Keratinocyte (primary cell): ENCODE measurements at places on chromosomes 12 and 14.
A peak's percentile ranks its signal among the peaks of the same experiment; 100 is the strongest.

DNA sequence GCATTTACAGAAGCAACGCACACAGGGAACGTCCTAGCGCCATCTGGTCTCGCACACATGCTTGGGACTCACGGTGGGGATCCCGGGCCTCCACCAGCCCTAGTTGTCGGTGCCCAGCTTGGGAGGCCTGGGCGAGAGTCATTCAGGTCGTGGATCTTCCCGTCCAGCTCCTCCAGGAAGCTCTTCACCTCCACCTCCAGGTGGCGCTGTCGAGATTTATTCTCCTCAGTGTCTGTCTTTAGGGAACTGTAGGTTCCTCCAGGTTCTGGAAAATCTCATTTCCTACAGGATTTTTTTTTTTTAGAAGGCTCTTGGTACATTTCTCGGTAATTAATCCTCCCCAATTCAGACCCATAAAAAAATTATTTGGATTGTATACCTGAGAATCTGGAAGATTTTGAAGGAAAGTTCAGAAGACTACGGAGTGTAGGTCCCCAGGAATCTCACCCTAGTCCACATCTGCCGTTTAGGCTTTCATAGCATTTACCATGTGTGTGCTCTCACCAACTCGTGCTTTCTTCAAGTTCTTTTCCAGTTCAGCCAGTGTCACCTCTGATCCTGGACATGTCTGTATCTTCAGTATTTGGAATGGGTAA is 910.0 kb downstream of the TMEM121 start:
- DNase-seq = no peak

DNA sequence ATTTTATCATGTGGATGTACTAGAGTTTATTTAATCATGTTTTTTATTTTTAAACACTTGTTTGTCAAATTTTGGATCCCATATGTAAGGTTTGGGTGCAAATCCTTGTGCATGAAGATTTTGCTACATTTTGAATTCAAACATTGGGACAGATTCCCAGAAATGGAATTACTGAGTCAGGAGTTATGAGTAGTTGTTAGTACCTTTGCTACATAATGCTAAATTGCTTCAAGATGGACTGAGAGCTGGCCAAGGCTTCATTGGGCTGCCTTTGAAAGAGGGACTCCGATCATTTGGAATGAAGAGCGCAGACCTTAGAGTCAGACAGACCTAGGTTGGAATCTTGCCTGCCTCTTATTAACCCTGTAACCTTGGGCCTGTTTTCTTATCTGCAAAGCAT is 154.9 kb upstream of the PWP1 start:
- DNase-seq = no peak

DNA sequence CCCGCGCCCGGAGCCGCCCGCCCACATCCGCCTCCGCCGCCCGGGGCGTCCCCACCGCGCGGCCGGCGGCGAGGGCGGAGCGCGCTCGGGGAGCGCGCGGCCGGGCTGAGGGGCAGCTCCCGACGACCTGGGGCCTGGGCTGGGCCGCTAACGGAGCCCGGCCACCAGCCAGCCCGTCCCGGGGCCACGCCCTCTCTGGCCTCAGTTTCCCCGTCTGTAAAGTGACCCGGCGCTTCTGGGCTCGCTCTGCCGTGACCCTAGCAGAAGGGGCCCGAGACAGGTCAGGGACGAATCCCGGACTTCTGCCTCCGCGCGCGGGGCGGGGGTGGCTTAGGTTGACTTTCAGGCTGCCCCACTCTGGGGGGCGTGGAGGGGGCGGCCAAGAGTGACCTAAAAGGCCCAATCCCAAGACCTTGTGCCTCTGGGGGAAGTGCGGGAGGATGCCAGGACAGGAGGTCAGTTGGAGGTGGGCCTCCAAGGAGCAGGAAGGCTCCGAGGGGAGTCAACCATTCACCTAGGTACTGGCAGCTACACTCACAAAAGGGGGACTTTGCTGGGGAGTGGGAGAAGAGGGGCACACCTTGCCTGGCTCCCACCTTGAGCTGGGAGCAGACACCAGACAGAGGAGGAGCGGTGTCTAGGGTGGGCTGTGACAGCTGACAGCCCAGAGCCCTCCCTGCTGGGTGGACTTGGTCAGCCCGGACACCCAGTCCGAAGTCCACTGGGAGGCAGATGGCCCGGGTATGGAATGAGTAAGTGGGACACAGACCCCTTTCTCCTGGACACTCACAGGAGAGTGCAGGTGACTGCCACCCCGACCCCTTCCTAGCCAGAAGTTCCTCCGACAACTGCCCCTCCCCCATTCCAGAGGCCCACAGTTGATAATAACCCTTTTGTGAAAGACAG is 486 bp upstream of the AKT1 start:
- DNase-seq = no peak

DNA sequence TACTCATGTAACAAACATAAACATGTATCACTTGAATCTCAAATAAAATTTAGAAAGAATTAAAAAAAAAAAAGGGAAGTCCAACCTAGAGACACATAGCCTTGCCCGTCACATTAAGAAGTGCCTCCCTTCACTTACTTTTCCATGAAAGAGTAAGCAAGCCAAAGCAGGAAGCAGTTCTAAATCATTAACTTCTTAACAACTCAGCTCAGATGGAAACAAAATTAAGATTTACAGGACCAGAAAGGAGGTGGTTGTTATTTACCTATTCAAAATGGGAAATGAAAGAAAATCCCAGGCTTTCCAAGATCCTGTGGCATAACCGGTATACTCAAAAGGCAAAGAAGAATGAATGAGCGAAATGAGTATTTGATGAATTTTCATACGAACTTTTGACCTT is 258.6 kb upstream of the DCN start:
- no peak for DNase-seq

DNA sequence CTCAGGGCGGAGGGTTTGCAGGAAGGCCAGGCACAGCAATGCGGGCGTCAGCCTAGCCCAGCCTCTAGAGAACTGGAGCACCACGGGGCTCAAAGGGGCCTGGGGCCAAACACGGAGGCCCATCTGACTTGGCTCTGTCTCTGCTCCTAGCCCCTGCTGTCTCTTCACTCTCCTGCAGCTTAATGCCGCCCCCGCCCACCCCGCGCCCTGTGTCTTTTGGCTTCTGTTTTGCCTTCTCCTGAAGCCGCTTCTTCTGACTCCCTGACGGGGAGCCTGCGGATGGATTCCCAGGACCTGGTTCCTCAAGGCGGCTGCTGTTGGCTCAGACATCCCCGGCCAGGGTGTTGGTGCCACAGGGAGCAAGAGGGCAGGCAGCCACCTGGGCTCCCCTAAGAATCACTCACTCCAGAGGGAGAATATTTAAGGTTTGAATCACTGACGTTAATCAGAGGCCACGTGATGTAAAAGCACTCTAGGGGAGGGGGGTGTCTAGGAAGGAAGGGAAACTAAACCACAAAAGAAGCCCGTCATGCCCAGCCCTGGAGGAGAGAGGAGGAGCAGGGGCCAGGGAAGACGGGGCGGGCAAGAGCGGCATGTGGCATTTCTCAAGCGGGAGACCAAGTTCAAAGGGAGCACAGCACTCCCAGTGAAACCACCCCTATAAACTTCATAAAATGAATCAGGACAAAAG is 36.9 kb upstream of the PRMT8 start:
- DNase-seq = peak; percentile 91

DNA sequence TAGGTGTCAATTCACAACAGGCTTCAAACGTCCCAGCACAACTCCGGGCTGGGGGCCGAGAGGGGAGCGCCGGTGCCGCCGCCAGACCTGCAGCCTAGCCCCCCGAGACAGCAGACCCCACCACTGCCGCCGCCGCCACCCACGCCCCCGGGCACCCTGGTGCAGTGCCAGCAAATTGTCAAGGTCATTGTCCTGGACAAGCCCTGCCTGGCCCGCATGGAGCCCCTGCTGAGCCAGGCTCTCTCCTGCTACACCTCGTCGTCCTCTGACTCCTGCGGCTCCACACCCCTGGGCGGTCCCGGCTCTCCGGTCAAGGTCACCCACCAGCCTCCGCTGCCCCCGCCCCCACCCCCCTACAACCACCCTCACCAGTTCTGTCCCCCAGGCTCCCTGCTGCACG is 39.4 kb downstream of the SLC6A12 start:
- DNase-seq = no peak
